Stimulated activated CD4-positive, alpha-beta T cell treated with anti-CD3 and anti-CD28 coated beads, Interleukin-1b, Interleukin-23, amount 100 ng/mL, for 48 hours (primary cell): ENCODE measurements at places on chromosomes 3 and 15.

DNA sequence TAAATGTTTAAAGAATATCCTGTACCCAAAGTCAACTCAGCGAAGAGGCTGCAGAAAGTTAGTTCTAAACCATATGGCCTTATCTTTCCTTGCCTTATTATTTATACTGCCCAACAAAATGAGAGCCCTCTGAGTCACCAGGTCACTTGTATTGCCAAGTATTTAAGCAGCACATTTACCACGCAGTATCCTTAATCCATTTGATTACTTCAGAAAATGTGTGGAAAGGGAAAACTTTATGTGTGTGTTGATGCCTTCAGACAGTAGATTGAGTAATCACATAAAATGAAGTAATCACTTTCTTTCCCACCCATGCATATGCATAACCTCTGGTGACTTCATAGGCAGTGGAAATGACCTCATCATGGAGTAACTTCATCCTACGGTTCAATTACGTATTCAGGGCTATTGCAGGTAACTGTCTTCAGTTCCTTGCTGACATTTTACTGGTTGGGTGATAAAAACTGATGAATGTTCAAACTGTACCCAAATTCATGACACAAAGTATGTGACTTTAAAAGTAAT is 7.5 kb upstream of the CADPS start:
- DNase-seq: no peak

DNA sequence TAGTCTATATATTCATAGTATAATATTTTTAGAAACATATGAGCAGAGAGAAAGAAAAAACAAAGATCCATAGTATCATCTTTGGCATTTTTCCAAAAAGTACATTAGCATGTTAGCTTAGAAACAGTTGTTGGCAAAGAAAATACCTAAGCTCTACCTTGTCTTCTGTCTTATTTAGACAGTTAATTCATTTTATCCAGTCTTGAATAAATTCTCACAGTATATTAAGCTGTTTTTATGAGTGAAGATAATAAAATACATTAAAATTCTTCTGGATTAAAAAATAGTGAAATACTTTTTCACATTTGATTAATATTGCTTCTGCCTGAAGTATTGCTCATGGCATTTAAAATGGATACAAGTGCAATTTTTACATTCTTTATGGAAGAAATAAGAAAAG is 145.2 kb downstream of the ZIC1 start:
- DNase-seq: no peak

DNA sequence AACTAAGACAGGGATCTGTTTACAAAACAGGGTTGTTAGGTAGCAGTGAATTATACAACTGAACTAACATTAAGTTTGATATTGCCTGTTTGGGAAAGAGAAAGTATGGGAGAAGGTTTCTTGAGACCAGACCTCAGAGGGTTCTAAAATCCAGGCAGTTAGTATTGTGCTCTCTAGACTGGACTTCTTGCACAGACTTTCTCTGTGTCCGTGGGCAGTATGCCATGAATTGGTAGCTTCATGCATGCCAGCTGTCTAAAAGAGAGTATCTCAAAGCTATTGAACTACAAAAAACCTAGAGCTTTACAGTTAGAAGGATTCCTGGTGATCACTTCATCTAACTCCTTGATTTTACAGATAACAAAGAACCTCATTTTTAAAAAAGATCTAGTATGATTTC is 12.5 kb downstream of the SAMD7 start:
- DNase-seq: no peak

DNA sequence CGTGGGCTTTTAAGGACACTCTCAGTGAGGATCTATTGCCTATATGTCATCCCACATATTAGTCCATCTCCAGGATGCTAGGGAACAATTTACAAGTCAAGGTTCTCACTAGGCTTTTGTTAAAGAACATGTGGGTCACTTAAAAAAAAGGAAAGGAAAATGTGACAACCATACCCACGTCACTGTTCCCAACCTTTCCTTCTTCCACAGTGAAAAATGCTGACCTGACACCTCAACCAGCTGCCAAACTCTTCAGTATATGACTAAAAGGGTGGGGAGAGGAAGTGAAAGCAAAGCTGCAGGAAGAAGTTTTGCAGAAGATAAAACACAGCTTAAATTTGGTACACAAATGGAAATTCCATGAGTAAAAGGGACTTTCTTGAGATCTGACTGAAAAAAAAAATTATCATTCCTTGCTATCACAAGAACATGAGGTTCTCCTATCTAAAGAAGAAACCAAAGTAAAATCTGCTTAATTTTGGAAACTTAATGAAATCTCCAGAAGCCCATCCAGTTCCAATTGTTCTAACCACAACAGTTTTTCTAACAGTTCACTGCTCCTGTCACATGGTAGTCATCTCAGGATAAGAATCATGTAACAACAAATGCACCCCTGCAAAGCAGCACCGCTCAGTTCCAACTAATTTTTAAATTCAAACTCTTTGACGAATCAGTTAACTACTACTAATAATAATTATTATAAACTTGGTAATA is 117.0 kb upstream of the TSPAN3 start:
- no peak for DNase-seq

DNA sequence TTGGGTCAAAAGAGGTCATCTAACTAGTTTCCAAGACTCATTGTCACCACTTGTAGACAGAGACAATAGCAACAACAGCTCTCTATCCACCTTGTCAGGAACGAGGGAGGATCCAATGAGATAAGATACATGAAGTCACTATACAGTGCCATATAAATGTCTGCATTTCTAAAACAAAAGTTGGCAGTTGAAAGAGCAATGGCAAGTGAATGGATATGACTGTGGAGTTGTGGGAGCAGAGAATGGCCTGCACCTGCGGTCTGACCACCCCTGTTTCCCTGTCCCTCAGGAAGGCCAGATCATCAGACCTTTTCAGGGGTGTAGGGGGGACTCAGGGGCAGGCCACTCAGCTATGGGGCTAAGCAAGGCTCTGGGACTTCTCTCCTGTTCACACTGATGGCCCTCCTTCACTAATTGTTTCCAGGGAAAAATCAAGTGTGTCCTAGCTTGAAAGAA is 40.7 kb upstream of the PSMD6 start:
- no peak for DNase-seq

- DNase-seq: no peak
Measured at GRCh38 chr3:70855149-70855548, 542.7 kb upstream of the MDFIC2 start.

- DNase-seq: no peak
Measured at GRCh38 chr3:168895419-168895818, 768.1 kb downstream of the MECOM start.

- DNase-seq: no peak
Measured at GRCh38 chr15:35362195-35362829, 183.7 kb downstream of the DPH6 start.
